ENCODE measurements at places on chromosomes 1 and 21.

DNA sequence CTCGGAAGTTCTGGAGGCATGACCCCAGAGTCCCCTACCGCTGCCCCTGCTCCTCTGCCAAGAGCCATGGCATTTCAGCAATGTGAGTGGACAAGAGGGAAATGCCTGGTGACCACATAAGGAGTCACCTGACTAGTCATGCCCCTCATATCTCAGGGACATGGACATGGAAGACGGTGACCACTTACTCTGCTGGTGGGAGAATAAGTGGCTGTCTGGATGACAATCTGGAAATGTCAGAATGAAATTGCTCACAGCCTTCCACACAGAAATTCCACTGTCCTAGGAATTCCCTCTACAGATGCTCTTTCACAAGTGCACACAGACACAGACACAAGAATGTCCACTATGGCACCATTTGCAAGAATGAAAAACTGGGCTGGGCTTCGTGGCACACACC lies 24.3 kb upstream of the PLEKHG5 start:
- no peak for DNase-seq

- DNase-seq = peak; percentile 70
Observed at GRCh38 chr1:116997066-116997465, 4.5 kb upstream of the CD101 start.

- DNase-seq = peak; percentile 36
Observed at GRCh38 chr1:81582467-81582986, 218.2 kb upstream of the ADGRL2 start.

GRCh38 chr21:36005018-36005417 lies 55.3 kb downstream of the SETD4 start:
- DNase-seq = peak; percentile 54

GRCh38 chr1:103525114-103525606 lies 339 bp upstream of the RNPC3 start:
- peak; percentile 53 for DNase-seq

- peak; percentile 16 for DNase-seq
Observed at GRCh38 chr1:163709636-163710035, 387.9 kb downstream of the NUF2 start.

- DNase-seq = no peak
Observed at GRCh38 chr1:100926240-100926639, 30.4 kb downstream of the SLC30A7 start.

GRCh38 chr1:152325111-152325510 lies at the start of gene FLG:
FLG (minus strand) TSS chr1:152325239; CDS start chr1:152315456, 9,783 bp downstream.
- DNase-seq = no peak

DNA sequence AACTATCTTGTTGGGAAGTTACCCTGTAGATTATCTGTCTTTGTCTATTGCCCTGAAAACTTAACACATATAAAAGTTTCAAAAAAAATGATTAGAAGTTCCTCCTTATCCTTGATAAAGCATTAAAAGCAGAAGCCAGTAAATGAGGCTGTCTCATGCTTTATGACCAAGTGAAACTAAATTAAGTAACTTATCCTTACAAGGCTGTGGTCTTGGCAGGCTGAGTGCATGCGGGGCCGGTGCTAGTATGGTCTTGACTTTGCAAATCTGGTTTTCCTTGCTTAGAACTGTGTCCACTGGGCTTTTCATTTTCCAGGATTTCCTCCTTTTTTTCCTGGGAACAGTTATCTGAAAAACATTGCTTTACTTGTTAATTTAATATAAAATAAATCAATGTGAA lies 43.1 kb downstream of the PCNX2 start:
- no peak for DNase-seq

DNA sequence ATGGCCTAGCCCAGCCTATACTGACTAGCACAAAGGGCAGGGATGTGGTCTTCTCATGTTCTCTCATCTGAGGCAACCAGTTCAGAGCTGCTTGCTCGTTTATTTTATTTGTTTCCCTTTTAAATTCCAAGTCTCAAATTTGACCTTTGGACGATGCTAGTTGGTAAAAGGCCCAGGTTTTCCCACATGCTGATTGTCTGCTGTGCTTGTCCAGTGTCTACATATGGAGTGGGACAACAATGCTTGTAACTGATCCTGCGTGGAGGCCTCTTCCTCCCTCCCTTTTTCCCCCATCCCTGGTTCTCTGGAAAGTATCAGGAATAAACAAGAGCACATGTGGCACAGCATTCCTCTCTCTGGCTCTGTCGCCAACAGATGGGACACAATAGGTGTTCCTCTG lies 34.0 kb upstream of the BEND5 start:
- no peak for DNase-seq

GRCh38 chr1:72466376-72466775 lies 184.0 kb upstream of the NEGR1 start:
- no peak for DNase-seq

DNA sequence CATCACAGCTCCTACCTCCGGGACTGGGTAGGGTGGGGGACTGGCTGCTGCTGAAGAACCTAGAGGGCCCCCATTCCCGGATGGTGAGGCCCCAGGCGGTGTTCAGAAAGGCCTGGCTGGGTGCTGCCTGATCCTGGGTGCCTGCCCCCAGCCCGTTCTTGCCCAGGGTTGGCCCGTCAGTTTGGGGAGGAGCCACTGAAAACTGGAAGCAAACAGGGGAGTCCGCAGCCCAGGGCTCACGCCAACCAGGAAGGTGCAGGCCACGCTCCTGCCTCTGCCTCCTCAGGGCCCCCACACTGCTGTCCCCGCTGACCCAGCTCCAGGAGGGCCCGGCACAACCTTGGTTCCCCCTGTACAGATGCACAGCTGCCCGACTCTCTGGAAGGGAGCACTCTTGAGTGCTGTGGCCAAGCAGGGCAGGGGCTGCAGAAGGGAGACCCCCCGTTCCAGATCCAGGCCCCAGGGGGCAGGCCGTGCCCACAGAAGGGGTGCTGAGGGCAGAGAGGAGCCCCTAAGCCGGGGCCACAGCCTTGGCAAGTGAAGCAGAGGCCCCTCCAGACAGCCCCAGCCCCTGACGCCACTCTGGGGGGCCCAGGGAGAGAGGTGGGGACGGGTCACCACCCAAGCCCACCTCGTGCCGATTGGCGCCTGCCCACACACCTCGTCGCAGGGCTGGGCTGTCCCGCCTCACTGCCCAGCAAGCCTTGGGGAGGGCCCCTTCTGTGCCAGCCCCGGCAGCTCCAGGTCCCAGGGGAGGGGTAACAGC lies 5.5 kb downstream of the C1QTNF12 start:
- peak; percentile 11 for DNase-seq

DNA sequence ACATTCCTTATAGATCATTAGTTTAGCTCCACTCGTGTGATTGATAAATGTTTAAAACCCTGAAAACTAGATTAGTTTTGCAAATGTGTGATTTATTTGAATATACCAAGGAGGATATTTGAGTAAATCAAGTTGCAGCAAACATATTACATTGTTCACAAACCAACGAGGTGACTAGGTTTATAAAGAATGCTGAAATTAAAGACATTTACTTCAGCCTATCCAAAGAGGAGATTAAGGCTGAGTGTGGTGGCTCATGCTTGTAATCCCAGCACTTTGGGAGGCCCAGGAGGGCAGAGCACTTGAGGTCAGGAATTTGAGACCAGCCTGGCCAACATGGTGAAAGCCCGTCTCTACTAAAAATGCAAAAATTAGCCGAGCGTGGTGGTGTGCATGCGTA lies 34.1 kb downstream of the VTCN1 start:
- peak; percentile 28 for DNase-seq

- DNase-seq = no peak
Observed at GRCh38 chr1:161676441-161676840, 13.5 kb downstream of the FCGR2B start.

DNA sequence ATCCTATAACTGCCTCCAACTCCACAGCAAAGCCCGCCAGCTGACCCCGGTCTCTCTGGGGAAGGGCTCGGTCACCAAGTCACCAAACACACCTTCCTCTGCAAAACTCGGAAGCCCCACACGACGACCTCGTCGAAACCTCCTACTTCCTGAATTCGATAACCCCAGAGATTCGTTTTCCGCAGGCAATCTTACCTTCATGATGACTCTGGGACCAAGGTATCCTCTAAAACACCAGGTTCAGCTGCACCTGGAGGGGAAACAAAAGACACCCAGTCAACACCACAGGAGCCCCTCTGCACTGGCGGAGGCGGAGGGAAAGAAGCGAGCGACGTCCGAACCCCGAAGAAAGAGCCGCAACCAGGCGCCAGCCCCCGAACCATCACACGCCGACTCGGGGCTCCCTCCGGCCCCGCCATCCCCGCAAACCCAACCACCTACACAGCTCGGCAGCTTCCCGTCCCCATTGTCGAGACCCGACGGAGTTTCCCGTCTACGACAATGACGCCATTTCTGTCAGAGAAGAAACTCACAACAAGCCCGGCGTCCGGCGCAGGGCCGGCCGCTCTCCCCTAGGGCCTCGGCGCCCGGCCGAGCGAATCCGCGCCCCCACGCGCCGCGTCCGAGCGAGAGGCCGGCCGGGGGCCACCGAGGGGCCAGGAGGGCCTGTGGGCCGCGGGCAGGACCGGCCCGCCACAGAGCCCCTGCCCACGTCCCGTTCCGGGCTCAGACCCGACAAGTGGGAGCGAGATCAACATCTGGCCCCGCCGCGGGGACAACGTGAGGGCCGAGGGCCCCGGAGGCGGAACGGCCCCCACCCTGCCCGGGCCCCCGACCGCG lies 1.0 kb downstream of the ARID4B start:
- DNase-seq = peak; percentile 33

DNA sequence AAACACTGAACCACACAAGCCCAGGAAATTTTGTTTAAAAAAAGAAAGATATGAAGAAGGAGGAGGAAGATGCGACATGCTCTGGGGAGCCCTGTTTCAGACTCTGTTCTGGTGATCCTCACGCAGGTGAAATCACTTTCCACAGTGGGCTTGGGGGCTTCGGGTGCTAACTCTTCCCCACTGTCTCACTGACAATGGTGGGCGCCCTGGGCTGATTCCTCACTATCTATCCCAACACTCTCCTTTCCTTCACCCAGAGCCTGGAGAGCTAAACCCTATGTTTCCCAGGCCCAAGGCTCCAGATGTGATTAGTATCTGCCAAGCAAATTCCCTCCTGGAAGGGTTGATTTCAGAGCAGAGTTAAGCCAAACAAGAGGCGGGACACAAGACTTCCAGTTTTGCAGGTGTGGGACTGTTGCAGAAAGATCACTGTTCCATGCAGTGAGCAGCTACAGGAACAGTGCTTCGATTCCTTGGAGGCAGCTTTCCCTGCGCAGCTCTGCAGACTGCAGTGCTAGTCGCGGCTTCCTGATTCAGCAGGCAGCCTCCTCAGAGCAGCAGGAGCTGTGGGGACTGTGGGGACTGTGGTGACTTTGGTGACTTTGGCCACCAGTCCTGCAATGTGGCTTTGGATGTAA lies 168.3 kb downstream of the RHOU start:
- no peak for DNase-seq

DNA sequence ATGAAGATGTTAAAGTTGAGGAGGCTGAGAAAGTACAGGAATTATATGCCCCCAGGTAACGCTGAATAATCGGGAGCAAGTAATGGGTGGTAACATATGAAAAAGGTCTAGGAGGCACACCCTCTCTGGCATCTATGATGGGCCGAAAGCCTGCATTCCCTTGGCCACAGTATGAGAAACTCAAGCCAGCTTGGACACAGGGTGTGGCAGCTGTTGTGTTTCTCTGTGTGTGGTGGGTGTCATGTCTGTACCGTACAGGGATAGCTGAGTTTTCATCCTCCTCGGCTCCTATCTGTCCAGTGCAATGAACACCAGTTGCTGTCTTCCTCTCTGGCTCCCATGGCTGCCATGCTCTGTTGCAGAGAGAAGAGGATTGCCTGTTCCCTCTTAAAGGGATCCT lies 32.9 kb downstream of the NBPF3 start:
- DNase-seq = no peak

GRCh38 chr1:108712606-108713150 lies at the start of gene FNDC7:
FNDC7 (plus strand) TSS chr1:108712908; CDS start chr1:108712934, 26 bp downstream.
- DNase-seq = peak; percentile 17

GRCh38 chr1:206774093-206774492 lies 1.8 kb upstream of the IL10 start:
- DNase-seq = no peak

- no peak for DNase-seq
Observed at GRCh38 chr1:115071012-115071664, 18.2 kb downstream of the TSPAN2 start.

DNA sequence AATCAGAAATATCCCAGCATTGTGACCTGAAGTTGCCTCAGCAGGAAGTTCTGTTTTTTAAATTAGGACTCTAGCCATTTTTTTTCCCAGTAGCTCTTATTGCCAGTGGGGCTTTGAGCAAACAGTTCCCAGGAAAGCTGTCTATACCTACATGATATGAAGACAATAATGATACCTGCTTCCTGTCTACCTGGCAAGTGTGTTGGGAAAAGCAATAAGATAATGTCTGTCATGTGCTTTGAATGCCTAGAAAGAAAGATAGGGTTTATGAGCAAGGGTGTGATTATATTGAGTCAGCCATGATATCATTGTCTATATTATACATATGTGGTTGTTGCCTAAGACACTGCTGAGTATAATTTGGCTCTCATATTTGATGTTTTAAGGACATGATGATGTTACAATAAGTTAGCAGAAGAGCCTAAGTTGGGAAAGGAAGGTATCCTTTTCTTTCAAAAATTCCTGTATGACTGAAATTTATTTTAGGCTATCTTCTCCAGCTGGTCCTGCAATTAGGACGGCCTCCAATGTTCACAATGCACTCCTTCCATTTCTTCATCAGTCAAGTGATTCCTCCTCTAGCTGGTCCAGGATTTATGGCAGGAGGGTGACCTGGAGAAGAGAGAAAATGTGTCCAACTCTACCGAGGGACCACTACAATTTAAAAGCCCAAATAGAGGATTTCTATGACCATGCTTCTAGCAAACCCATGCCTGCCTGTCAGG lies 99.6 kb upstream of the CDC42BPA start:
- DNase-seq = peak; percentile 11

Measured in fibroblast of skin of right biceps (primary cell).